ENCODE measurements at places on chromosomes 1 and 21.

GRCh38 chr1:78536427-78536826, 45.7 kb downstream of the PTGFR start:
- no peak for DNase-seq
- no peaks in the 10 kb centered on the region for H3K27me3 ChIP-seq
- H3K27ac ChIP-seq: no peak overlapping the region
- no peak overlapping the region for H3K4me3 ChIP-seq
- H3K4me1 ChIP-seq: no peaks in the 10 kb centered on the region

- H3K36me3 ChIP-seq: no peaks in the 10 kb centered on the region
- DNase-seq: no peak
- no peaks in the 10 kb centered on the region for H3K27me3 ChIP-seq
- H3K4me1 ChIP-seq: no peaks in the 10 kb centered on the region
These were observed 885 bp upstream of the KRTAP12-2 start for GRCh38 chr21:44667612-44668011.

- no peak overlapping the region for H3K27ac ChIP-seq
- H3K36me3 ChIP-seq: no peaks in the 10 kb centered on the region
- H3K27me3 ChIP-seq: no peaks in the 10 kb centered on the region
- H3K4me1 ChIP-seq: peaks cover 22% of the 10 kb centered on the region
- H3K4me3 ChIP-seq: no peak overlapping the region
- DNase-seq: peak; percentile 52
These were observed 42.6 kb downstream of the RSPH1 start for GRCh38 chr21:42453224-42453985.

DNA sequence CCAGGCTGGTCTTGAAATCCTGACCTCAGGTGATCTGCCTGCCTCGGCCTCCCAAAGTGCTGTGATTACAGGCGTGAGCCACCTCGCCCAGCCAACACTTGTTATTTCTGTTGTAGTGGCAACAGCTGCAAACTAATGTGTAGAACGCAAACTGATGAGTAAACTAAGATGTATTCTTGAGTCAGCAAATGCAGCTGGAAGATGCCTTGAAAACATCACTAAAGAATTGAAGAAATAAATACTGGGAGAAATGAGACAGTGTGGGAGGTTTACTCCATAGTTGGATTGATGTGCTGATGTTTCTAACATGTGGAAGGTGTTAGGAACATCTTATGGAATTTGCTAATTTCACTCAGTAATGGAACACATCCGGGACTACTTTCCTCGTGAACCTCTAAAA, 61.3 kb upstream of the KCNE2 start:
- H3K4me1 ChIP-seq: no peaks in the 10 kb centered on the region
- H3K27me3 ChIP-seq: no peaks in the 10 kb centered on the region
- H3K4me3 ChIP-seq: no peak overlapping the region
- H3K27ac ChIP-seq: no peak overlapping the region
- H3K36me3 ChIP-seq: no peaks in the 10 kb centered on the region

- no peaks in the 10 kb centered on the region for H3K36me3 ChIP-seq
- peaks cover 11% of the 10 kb centered on the region for H3K4me1 ChIP-seq
- no peak for DNase-seq
- no peak overlapping the region for H3K27ac ChIP-seq
These were observed 71.3 kb downstream of the S1PR1 start for GRCh38 chr1:101307985-101308689.

DNA sequence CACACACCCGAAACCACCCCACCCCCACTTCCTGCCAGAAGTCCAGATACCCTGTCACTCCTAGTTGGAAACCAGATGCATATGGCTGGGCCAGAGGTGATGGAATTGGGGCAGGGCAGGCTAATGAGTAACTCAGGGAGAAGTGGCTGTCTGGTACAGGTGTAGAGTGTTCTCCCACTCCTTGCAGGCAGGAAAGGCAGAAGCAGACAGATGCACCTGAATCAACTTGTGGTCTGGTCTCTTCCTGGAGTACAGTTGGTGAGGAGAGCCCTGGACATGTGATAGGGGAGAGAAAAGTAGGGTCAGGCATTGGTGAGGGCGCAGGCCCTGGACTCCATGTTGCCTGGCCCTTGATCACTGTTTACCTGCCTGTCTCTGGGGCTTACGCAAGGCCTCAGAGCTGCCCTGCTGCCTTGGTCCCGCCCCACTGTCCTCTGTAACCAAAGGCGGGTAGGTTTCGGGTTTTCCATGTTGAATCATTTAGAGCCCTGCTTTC, 2.5 kb downstream of the CGN start:
- no peak for DNase-seq
- H3K4me1 ChIP-seq: peaks cover 22% of the 10 kb centered on the region
- H3K36me3 ChIP-seq: peaks cover 4% of the 10 kb centered on the region
- no peak overlapping the region for H3K27ac ChIP-seq
- no peak overlapping the region for H3K4me3 ChIP-seq

- H3K4me1 ChIP-seq: no peaks in the 10 kb centered on the region
- H3K27ac ChIP-seq: no peak overlapping the region
- no peak overlapping the region for H3K4me3 ChIP-seq
- no peaks in the 10 kb centered on the region for H3K36me3 ChIP-seq
These were observed 16.6 kb downstream of the SPATA17 start for GRCh38 chr1:217647791-217648190.

- DNase-seq: peak; percentile 96
- H3K4me3 ChIP-seq: peak within 1 kb of the TSS; percentile 86
- no peak within 1 kb of the TSS for H3K27ac ChIP-seq
These were observed at the start of gene SMYD3 for GRCh38 chr1:246506674-246507481. SMYD3 (minus strand) TSS chr1:246507279.

- H3K4me3 ChIP-seq: no peak overlapping the region
- no peak for DNase-seq
- no peaks in the 10 kb centered on the region for H3K36me3 ChIP-seq
- H3K4me1 ChIP-seq: no peaks in the 10 kb centered on the region
- no peaks in the 10 kb centered on the region for H3K27me3 ChIP-seq
- no peak overlapping the region for H3K27ac ChIP-seq
These were observed 77.8 kb downstream of the C4BPA start for GRCh38 chr1:207181847-207182246.

DNA sequence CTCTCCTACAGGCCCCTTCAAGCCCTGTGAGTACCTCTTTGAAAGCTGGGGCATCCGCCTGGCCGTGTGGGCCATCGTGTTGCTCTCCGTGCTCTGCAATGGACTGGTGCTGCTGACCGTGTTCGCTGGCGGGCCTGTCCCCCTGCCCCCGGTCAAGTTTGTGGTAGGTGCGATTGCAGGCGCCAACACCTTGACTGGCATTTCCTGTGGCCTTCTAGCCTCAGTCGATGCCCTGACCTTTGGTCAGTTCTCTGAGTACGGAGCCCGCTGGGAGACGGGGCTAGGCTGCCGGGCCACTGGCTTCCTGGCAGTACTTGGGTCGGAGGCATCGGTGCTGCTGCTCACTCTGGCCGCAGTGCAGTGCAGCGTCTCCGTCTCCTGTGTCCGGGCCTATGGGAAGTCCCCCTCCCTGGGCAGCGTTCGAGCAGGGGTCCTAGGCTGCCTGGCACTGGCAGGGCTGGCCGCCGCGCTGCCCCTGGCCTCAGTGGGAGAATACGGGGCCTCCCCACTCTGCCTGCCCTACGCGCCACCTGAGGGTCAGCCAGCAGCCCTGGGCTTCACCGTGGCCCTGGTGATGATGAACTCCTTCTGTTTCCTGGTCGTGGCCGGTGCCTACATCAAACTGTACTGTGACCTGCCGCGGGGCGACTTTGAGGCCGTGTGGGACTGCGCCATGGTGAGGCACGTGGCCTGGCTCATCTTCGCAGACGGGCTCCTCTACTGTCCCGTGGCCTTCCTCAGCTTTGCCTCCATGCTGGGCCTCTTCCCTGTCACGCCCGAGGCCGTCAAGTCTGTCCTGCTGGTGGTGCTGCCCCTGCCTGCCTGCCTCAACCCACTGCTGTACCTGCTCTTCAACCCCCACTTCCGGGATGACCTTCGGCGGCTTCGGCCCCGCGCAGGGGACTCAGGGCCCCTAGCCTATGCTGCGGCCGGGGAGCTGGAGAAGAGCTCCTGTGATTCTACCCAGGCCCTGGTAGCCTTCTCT, 23.5 kb downstream of the UBE2T start:
- no peak for DNase-seq
- H3K36me3 ChIP-seq: peaks cover 14% of the 10 kb centered on the region
- no peaks in the 10 kb centered on the region for H3K4me1 ChIP-seq
- no peak overlapping the region for H3K4me3 ChIP-seq
- no peaks in the 10 kb centered on the region for H3K27me3 ChIP-seq
- no peak overlapping the region for H3K27ac ChIP-seq

DNA sequence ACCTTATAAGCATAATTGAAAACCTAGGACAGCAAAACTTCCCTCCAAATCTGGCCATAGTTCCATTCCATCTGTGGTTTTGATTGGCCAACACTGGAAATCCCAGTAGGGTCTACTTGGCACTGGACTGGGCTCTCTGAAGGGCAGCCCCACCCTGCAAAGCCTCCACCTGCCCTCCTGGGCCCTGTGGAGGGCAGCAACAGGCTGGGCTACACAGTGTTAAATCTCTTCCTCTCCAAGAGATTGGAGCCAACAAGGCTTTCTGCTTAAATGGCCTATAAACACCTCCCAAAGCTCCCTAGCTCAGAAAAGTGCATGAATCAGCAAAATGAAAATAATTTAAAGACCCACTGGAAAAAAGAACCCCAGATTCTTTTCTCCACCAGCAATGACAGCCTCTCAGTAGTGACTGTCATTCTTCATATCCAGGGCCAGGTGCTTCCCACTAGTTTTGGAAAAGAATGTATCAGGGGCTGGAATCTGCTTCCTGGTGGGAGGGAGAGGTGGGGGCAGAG, 58.5 kb downstream of the BEND5 start:
- H3K27me3 ChIP-seq: no peaks in the 10 kb centered on the region
- no peak overlapping the region for H3K27ac ChIP-seq
- H3K4me3 ChIP-seq: no peak overlapping the region
- H3K4me1 ChIP-seq: no peaks in the 10 kb centered on the region

DNA sequence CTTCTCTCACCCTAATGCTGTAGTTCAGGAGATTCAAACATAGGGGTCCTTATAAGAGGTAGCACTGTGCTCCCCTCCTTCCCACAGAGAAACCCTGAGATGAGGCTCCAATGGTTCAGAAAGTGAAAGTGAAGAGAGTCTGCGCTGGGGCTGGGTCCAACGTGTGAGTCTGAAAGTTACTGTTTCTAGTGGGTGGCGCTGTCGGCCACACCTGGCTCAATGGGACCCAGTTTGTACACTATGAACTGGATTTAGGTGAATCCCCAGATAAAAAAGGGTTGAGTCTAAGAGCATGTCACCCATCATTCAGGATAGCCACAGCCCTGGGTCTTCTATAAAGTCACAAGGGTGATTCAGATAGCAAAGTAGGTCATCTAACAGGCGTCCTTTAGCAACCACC, 2.8 kb downstream of the SMCP start:
- H3K27me3 ChIP-seq: no peaks in the 10 kb centered on the region
- H3K4me1 ChIP-seq: no peaks in the 10 kb centered on the region
- DNase-seq: no peak
- H3K36me3 ChIP-seq: no peaks in the 10 kb centered on the region
- H3K27ac ChIP-seq: no peak overlapping the region

DNA sequence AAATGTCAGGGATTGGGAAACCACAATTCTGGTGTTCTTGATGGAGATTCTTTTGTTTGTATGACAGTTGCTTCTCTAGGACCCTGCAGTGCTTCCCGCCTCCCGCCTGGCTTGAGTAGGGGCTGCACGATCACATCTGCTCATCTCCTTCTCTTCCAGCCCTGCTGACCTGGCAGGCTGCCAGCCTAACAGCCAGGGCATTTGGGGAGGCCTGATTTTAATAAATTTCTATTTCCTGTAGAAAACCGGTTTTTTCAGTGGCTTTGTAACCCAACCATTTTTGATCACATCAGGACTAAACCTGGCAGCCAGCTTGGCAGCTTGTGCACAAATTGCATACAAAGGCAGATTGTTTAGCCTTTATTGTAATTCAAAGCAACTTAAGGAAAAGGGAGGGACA, 78.9 kb downstream of the UBE2U start:
- H3K36me3 ChIP-seq: no peaks in the 10 kb centered on the region
- H3K4me1 ChIP-seq: peaks cover 4% of the 10 kb centered on the region
- no peak overlapping the region for H3K27ac ChIP-seq
- peak; percentile 84 for DNase-seq

DNA sequence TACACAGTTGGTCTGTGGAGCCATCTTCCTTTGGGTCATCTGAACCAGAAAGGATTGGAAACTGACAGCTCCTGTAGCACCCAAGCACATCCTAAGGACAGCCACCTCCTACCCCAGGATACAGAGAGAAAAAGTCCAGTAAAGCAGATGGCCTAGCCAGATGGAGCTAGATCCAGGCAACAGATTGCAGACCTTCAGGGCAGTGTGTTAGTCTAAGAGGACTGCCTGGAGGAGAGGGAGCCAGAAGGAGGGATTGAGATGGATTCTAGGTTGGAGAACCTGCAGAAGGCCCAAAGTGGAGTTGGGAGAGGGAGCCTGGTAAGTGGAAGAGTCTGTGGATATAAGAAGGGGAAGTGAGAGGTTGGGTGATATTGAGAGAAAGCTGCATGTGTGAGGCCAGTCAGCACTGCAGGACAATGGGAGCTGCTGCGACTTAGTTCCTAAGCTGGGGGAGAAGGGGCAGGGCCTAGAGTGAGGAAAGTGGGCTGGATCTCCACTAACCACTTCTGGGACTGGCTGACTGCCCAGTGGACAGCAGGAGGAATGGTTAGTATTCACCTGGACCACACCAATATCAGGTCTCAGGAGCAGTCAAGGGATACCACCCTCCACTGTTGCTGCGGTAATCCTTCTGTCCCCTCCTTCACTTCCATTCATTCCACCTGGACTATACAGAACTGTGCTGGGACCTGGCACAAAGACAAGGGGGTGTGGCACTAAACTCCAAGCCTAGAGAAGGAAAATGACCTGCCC, 13.4 kb downstream of the BCAN start:
- H3K4me3 ChIP-seq: no peak overlapping the region
- peaks cover 76% of the 10 kb centered on the region for H3K36me3 ChIP-seq
- peaks cover 5% of the 10 kb centered on the region for H3K27me3 ChIP-seq
- H3K4me1 ChIP-seq: peaks cover 91% of the 10 kb centered on the region
- no peak for DNase-seq
- H3K27ac ChIP-seq: peak overlapping the region; percentile 37

- H3K27me3 ChIP-seq: no peaks in the 10 kb centered on the region
- no peaks in the 10 kb centered on the region for H3K36me3 ChIP-seq
- H3K27ac ChIP-seq: no peak overlapping the region
- peaks cover 7% of the 10 kb centered on the region for H3K4me1 ChIP-seq
These were observed 115.4 kb downstream of the TRABD2B start for GRCh38 chr1:47881505-47882442.

DNA sequence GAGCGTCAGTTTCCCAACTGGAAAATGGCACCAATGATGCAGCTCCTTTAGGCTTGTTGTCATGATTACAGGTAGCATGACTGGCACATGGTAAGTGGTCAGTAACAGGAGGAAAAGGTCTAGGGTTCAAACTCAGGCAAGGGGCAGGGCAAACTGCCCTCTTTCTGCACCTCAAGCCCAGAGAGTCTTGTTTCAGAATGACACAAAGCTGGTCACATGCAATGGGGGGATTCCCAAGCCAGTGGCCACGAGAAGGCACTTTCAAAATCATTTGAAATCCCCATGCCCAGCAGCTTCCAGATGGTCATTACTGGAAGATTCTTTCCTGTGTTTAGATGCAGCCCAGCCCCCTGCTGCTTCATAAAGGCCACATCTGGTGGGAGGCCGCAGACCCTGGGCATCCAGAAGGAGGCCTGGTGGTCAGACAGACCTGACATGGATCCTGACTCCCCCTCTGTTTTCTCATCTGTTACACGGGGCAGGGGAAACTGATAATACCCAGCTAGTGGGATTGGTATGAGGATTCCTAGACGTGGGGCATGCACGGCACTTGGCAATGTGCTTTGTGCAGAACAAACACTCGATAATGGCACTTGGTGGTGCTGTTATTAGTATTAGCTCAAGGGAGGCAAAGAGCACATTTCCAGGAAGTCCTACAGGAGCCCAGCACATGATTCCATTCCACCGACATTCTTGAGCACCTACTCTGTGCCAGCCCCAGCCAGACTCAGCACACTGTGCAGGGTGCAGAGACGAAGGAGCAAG, 6.9 kb upstream of the PLA2G2D start:
- no peaks in the 10 kb centered on the region for H3K4me1 ChIP-seq
- no peak overlapping the region for H3K27ac ChIP-seq
- no peak for DNase-seq
- H3K36me3 ChIP-seq: no peaks in the 10 kb centered on the region
- no peak overlapping the region for H3K4me3 ChIP-seq
